Transverse colon (tissue), 4 donors: ENCODE measurements at places on chromosomes 6 and 20.

- H3K4me1 ChIP-seq = no peaks in the 10 kb centered on the region
- no peak for DNase-seq
- H3K4me3 ChIP-seq = no peak overlapping the region
- no peaks in the 10 kb centered on the region for H3K36me3 ChIP-seq
- H3K27me3 ChIP-seq = peaks cover 4% of the 10 kb centered on the region
Measured at GRCh38 chr20:59120491-59120890, 43.1 kb upstream of the ZNF831 start.

- peaks cover 7% of the 10 kb centered on the region for H3K4me1 ChIP-seq
- H3K4me3 ChIP-seq = no peak overlapping the region
- no peak for DNase-seq
- H3K27ac ChIP-seq = no peak overlapping the region
- H3K27me3 ChIP-seq = no peaks in the 10 kb centered on the region
Measured at GRCh38 chr6:151443911-151444621, 7.9 kb downstream of the RMND1 start.

GRCh38 chr6:50842861-50843384, 24.3 kb downstream of the TFAP2B start:
- H3K4me1 ChIP-seq = no peaks in the 10 kb centered on the region
- H3K27me3 ChIP-seq = peaks cover 100% of the 10 kb centered on the region
- H3K27ac ChIP-seq = no peak overlapping the region
- no peak overlapping the region for H3K4me3 ChIP-seq
- H3K36me3 ChIP-seq = no peaks in the 10 kb centered on the region

DNA sequence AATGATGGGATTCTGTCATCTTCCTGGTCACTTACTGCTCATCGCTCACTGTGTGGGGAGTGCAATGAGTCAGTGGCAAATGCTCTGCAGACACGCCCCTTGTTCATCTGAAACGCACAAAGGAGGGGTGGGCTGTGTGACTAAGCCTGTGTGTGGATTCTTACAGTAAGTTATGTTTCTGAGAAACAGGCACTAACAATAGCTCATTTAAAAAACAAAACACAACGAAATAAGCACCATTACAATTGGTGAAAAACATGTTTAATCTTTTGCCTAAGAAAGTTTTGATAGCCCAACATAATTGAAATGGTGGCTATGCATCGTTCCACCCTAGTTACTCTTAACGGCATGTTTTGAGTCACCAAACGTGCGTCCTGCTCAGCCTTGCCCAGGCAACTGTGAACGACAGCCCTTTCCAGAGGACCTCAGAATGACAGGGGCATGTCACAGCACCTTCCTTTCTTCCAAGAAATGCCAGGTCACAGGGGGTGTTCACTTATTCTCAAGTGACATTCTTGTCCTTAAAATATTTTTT, 118.4 kb upstream of the SGK1 start:
- no peak overlapping the region for H3K27ac ChIP-seq
- peak; percentile 24 for DNase-seq
- no peaks in the 10 kb centered on the region for H3K36me3 ChIP-seq
- no peaks in the 10 kb centered on the region for H3K4me1 ChIP-seq
- H3K27me3 ChIP-seq = no peaks in the 10 kb centered on the region

DNA sequence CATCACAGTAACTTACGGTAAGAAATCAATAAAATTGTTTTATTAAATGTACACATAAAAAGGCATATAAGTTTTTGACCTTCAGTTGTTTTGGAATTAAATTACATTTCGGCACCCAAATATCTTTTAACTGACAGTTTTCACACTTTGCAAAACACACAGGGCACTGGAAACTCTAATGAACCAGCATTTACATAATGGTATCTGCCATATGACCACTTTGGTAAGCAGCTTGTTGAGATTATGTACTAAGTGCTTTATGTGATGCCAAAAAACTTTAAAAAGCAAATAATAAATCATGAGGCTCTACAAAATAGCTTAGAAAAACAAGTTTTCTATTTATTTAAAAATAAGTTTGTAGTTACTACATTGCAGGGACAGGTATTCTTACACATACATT, 68.2 kb downstream of the IRAK1BP1 start:
- H3K4me1 ChIP-seq = no peaks in the 10 kb centered on the region
